ENCODE measurements at places on chromosomes 2 and 18. TPM values are rescaled to one million over a fixed set of nuclear protein-coding genes. Genes with fewer than 3 reads are reported as not detected.

DES gene
- 5.5 TPM for total RNA-seq

CD302 gene
- total RNA-seq = 21.9 TPM

EVX2 gene
- total RNA-seq = 0.59 TPM

HOXD9 gene
- total RNA-seq = 3.2 TPM

C2orf66 gene
- total RNA-seq = 1.9 TPM

TET3 gene
- total RNA-seq = 12.5 TPM

GULP1 gene
- 78.2 TPM for total RNA-seq

FHOD3 gene
- 30.0 TPM for total RNA-seq

EFHD1 gene
- total RNA-seq = 13.7 TPM

UGT1A4 gene
- total RNA-seq = not detected

GPR148 gene
- total RNA-seq = not detected

PPP1R1C gene
- 27.3 TPM for total RNA-seq

G6PC2 gene
- total RNA-seq = 0.11 TPM

CCBE1 gene
- 1.9 TPM for total RNA-seq

SPDYA gene
- 2.3 TPM for total RNA-seq

CDCA7 gene
- 8.0 TPM for total RNA-seq

NT5C1B gene
- total RNA-seq = not detected

ZBTB7C gene
- total RNA-seq = 7.6 TPM

SULT1C2 gene
- total RNA-seq = 4.4 TPM

SERPINB5 gene
- not detected for total RNA-seq

UGT1A5 gene
- not detected for total RNA-seq

PID1 gene
- 41.4 TPM for total RNA-seq

All from spinal cord (tissue), 10 donors.